GM23338 (cell line): ENCODE measurements at places on chromosomes 4 and X. TPM values are rescaled to one million over a fixed set of nuclear protein-coding genes. Genes with fewer than 3 reads are reported as not detected.
A peak's percentile ranks its signal among the peaks of the same experiment; 100 is the strongest.

DNA sequence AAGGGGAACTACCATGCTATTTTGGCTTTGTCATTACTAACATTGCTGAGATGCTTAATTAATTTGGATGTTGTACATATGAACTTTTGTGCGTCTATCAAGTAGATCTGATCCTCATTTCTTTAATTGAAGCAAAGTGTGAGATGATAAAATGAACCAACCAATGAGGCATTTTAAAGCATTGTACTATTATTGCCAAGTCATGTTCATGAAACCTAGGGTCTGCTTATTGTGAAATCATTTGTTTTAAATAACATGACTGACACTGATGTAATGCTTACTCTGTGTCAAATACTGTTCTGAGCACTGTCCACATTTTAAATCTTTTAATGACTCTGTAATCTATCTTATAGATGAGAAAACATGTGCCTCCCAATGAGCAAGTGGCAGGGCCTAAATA, 57.7 kb downstream of the C4orf33 start:
- no peaks in the 10 kb centered on the region for H3K36me3 ChIP-seq
- H3K4me3 ChIP-seq, result no peak overlapping the region
- H3K27ac ChIP-seq, result no peak overlapping the region
- no peaks in the 10 kb centered on the region for H3K27me3 ChIP-seq

DNA sequence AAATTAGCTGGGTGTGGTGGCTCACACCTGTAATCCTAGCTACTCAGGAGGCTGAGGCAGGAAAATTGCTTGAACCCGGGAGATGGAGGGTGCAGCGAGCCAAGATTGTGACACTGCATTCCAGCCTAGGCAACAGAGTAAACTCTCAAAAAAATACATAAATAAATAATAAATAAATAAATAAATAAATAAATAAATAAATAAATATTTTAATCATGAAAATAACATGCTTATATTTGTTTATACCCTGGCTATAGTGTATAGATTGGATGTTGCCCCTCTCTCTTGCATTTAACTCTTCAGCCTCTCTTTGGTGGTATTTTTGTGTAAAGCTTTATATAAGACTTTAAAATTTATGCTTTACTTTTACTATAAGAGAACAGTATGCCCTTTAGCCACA, 51.8 kb downstream of the KCNIP4 start:
- no peaks in the 10 kb centered on the region for H3K4me1 ChIP-seq
- H3K27ac ChIP-seq, result no peak overlapping the region
- no peak for DNase-seq

DNA sequence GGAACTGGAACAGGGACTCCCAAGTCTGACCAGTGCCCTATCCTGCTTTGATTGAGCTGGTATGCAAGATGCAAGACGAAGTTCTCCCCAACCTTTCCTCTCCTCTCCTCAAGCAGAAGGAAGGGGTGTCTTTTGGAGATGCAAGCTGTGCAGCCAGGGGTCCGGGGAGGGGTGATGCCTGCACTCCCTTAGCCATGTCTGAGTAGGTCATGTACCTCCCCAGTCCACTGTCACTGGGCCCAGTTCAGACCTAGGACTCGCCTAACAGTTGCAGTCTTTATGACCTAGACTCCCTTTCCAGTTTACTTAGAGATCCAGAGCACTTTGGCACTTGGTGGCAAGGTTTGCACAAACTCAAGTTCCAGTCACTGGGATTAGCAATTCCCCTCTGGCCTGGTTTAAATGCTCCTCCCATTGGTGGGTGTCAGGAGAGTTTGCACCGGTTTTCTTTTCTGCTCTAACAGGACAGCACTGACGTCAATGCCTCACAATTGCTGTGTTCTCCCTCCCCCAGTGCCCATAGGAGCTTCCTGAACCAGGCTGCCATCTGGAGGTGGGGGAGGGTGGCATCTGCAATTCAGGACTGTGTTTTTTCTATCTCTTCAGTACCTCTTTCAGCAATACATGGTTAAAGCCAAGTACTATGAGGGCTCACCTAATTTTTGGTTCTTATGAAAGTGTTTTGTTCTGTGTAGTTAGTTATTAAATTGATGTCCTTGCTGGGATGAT, 782.2 kb downstream of the ARAP2 start:
- H3K36me3 ChIP-seq, result no peaks in the 10 kb centered on the region
- H3K4me3 ChIP-seq, result no peak overlapping the region
- H3K4me1 ChIP-seq, result peaks cover 3% of the 10 kb centered on the region; the same call in 1 of the 2 replicates
- DNase-seq, result peak; percentile 33
- H3K27me3 ChIP-seq, result no peaks in the 10 kb centered on the region

DNA sequence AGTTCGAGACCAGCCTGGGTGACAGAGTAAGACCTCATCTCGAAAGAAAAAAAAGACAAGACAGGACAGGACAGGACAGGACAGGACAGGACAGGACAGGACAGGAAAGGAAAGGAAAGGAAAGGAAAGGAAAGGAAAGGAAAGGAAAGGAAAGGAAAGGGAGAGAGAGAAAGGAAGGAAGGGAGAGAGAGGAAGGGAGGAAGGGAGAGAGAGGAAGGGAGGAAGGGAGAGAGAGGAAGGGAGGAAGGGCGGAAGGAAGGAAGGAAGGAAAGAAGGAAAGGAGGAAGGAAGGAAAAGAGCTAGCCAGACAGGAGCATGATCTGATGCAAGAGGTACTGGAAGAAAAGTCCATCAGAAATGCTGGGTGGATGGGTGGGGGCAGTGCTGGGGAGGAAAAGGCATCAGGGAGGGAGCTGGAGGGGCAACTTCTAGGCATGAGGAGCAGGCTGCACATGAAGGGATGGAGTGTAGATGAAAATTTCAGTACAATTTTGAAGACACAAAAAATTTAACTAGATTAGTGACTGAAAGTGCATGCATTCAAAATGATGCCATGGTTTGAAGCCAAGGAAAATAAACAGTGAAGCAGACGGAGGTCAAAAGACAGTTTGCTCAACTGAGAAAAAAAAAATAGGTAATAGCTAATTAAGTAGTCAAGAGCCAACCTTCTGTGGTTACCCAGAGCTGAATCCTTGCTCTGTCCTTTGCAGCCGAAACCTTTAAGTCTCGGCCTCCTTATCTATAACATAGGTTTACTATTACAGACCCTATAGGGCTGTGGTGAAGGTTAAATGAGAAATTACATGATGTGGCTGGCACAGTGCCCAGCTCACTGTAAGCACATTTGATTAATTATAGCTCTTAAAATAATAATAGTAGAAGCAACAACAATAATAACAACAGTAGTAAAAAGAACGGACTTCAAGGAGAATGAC, 59.9 kb downstream of the ZNF827 start:
- H3K36me3 ChIP-seq, result no peaks in the 10 kb centered on the region
- H3K4me1 ChIP-seq, result peaks cover 22% of the 10 kb centered on the region
- no peak overlapping the region for H3K27ac ChIP-seq
- no peak overlapping the region for H3K4me3 ChIP-seq
- H3K27me3 ChIP-seq, result no peaks in the 10 kb centered on the region
- DNase-seq, result no peak

- no peak overlapping the region for H3K27ac ChIP-seq
- H3K4me3 ChIP-seq, result no peak overlapping the region
- H3K36me3 ChIP-seq, result no peaks in the 10 kb centered on the region
- H3K4me1 ChIP-seq, result peaks cover 14% of the 10 kb centered on the region
Observed at GRCh38 chrX:96721354-96721753, 36.7 kb downstream of the DIAPH2 start.

DNA sequence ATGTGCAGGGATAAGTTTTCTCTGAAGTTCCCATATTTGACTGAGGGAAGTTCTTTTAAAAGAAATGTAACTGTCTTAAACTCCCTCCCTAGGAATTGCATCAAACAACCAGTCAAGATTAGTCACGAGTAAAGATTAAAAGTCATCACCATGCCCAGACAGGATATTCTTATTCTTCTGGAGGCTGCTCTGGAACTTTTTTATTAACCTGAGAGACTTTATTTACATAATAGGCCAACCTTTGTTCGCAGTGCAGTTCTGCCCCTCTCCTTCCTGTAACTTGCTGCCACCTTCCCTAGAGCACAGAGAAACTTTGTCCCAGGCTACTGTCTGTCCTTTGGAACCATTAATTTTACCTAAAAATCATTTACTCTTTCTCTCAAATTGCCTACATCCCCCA, 9.8 kb upstream of the HERC3 start:
- no peaks in the 10 kb centered on the region for H3K27me3 ChIP-seq
- DNase-seq, result no peak
- no peak overlapping the region for H3K27ac ChIP-seq
- H3K4me3 ChIP-seq, result no peak overlapping the region
- no peaks in the 10 kb centered on the region for H3K4me1 ChIP-seq

DNA sequence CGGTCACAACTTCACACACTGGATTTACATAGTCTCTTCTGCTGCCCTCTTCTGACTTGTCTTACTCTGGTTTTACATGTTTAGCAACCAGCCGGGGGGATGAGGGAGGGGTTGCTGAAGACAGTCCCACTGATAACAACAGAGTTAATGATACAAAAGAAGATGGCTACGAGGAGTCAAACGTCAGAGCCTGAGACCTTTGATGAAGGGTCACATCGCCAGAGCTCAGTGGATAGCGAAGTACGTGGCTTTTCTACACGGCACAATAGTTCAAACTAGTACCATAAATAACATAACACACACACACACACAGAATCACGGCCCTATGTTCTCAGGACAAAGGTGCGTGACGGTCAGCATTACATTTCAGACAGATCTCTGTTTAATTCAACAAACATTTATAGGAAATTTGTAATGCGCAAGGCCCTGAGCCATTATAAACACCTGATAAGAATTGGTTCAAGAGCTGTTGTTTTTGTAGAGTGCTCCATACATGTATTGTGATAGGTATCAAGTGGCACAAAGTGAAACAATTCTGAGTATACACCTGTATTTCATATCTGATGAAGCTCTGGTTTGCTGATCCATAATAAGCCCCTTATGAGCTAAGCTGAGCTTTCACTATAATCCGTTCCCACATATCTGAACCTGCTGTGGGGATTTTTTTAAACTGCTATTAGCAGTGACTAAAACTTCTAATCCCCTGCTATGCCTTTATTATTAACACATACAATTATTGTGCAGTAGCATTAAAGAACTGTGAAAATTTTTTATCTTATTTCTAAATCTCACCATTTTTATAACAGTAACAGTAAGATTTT, 100.0 kb downstream of the NR3C2 start:
- H3K36me3 ChIP-seq, result no peaks in the 10 kb centered on the region
- H3K27me3 ChIP-seq, result no peaks in the 10 kb centered on the region
- H3K4me3 ChIP-seq, result no peak overlapping the region
- no peak overlapping the region for H3K27ac ChIP-seq
- 0 out of 2 replicates have a peak, but pooled peaks cover 3% of the 10 kb centered on the region for H3K4me1 ChIP-seq

- no peak overlapping the region for H3K27ac ChIP-seq
- H3K4me1 ChIP-seq, result peaks cover 14% of the 10 kb centered on the region; the same call in 1 of the 2 replicates
- H3K27me3 ChIP-seq, result no peaks in the 10 kb centered on the region
- H3K4me3 ChIP-seq, result no peak overlapping the region
Observed at GRCh38 chr4:21872101-21872500, 76.5 kb downstream of the KCNIP4 start.

- H3K4me1 ChIP-seq, result no peaks in the 10 kb centered on the region
- H3K36me3 ChIP-seq, result no peaks in the 10 kb centered on the region
- no peak overlapping the region for H3K4me3 ChIP-seq
- H3K27ac ChIP-seq, result no peak overlapping the region
Observed at GRCh38 chrX:119477812-119478232, 9.6 kb downstream of the SLC25A5 start.

GRCh38 chrX:2638279-2638678, 52.8 kb upstream of the CD99 start:
- H3K4me3 ChIP-seq, result no peak overlapping the region
- no peak for DNase-seq
- H3K27me3 ChIP-seq, result no peaks in the 10 kb centered on the region

- H3K36me3 ChIP-seq, result no peaks in the 10 kb centered on the region
- H3K4me1 ChIP-seq, result no peaks in the 10 kb centered on the region; the same call in 1 of the 2 replicates
- no peak for DNase-seq
- no peak overlapping the region for H3K4me3 ChIP-seq
Observed at GRCh38 chrX:130106071-130106470, 4.2 kb downstream of the ELF4 start.

DNA sequence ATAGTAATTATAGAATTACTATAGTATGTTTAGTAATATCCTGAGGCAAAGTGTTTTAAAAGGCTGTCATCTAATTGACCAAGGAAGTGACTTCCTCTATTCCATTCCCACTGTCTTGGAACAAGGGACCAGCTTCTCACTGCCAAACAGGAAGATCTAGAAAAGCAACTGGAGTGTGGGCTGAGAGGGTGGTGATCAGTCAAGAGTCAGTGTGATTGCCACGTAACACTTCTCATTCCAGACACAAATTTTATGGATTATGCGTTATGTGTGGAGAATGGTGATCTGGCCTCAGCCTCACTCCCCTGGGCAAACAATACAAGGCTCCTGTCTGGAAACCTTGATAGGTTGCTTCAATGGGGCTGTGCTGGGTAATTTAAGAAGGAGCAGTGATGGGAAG, 60.0 kb downstream of the RRAGB start:
- no peak overlapping the region for H3K4me3 ChIP-seq
- H3K27ac ChIP-seq, result no peak overlapping the region
- H3K4me1 ChIP-seq, result no peaks in the 10 kb centered on the region
- H3K36me3 ChIP-seq, result no peaks in the 10 kb centered on the region
- H3K27me3 ChIP-seq, result no peaks in the 10 kb centered on the region

DNA sequence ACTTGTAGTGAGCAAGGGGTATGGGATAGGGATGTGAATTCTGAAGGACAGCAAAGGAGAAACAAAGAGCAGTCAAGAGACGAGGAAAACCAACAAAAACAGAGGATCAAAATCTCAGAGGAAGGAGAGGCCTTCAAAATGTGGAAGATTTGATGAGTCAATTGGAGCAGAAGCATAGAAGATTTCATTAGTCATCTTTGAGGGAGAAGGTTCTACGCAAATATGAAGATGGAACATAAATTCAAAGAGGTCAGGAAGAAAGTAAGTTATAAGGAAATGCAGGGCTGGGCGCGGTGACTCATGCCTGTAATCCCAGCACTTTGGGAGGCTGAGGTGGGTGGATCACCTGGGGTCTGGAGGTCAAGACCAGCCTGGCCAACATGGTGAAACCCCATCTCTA, 35.4 kb downstream of the MID2 start:
- no peaks in the 10 kb centered on the region; the same call in 1 of the 2 replicates for H3K4me1 ChIP-seq
- H3K4me3 ChIP-seq, result no peak overlapping the region
- no peaks in the 10 kb centered on the region for H3K27me3 ChIP-seq
- DNase-seq, result no peak
- no peak overlapping the region for H3K27ac ChIP-seq

GRCh38 chr4:18533262-18533775, 511.8 kb upstream of the LCORL start:
- H3K4me1 ChIP-seq, result no peaks in the 10 kb centered on the region
- no peak overlapping the region for H3K4me3 ChIP-seq
- DNase-seq, result no peak
- no peaks in the 10 kb centered on the region for H3K27me3 ChIP-seq

Gene ASMT
- 2.4 TPM in 1 of 2 replicates, not detected in the other for total RNA-seq

Gene CITED1
- total RNA-seq, result 0.45 and 2.1 TPM in 2 replicates

Gene ZNF185
- 5.9 and 7.8 TPM in 2 replicates for total RNA-seq

Gene VCX2
- not detected in 2 replicates for total RNA-seq

Gene FMR1NB
- total RNA-seq, result not detected in 2 replicates

Gene WNK3
- total RNA-seq, result 27.4 and 27.6 TPM in 2 replicates
